ENCODE measurements at places on chromosomes 5 and 9. TPM values are rescaled to one million over a fixed set of nuclear protein-coding genes. Genes with fewer than 3 reads are reported as not detected.

GRCh38 chr5:168712280-168712924 lies 133.2 kb upstream of the PANK3 start:
- DNase-seq = no peak

GRCh38 chr9:75467142-75467541 lies 378.8 kb downstream of the OSTF1 start:
- no peak for DNase-seq

DNA sequence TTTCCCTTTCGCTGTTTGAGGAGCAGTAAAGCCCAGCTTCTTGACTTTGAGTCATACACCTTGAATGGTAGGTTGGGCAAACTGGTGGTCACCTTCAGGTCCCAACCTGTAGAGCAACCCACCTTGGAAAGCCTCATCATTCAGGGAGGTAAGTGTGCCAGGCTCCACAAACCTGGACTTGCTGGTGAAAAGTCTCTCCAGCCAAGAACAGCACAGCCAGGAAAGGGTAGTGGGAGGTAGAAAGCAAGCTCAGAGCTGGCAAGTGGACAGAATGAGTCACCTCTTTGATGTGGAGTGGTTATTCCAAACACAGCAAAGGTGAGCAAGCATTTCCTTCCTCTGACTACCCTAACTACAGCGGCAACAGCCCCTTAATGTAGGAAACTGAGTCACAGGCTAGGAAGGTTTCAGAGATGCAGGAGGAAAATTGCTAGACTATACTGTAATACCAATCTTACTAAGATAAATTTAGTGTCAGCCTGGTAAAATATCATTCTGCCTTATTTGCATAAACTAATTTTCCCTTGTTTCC lies 117.5 kb upstream of the MTAP start:
- DNase-seq = no peak

Gene LHX3
- not detected for total RNA-seq

DNA sequence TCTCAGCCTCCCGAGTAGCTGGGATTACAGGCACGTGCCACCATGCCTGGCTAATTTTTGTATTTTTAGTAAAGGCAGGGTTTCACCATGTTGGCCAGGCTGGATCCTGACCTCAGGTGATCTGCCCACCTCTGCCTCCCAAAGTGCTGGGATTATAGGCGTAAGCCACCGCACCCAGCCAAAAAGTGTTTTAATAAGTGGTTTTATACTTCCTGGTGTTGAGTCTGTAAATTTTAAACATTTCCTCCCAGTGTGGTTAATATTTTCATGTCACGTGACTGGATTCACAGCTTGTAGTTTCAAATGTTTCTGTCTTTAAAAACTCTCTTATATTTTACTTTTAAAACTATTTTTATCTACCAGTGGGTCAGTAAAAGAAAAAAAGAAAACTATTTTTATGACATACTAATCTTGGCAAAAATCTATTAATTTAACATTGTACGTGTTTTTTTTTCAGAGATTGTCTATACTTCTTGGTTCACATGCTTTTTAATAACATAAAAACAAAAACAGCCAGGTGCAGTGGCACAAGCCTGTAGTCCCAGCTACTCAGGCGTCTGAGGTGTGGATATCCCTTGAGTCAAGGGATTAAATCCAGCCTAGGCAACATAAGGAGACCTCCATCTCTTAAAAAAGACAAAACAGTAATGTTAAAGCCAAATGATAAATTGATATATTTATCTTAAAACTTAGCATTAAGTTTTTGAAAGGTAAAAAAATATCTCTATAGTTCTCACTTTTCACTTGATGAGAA lies 117.1 kb downstream of the DMXL1 start:
- DNase-seq = no peak

- DNase-seq = no peak
Observed at GRCh38 chr9:79256691-79257213, 315.0 kb upstream of the TLE4 start.

GRCh38 chr5:6556089-6556801 lies 76.6 kb downstream of the NSUN2 start:
- DNase-seq = no peak
